ENCODE measurements at places on chromosomes 7 and 10.

GRCh38 chr10:70558295-70558694, 44.2 kb downstream of the PRF1 start:
- DNase-seq = no peak

DNA sequence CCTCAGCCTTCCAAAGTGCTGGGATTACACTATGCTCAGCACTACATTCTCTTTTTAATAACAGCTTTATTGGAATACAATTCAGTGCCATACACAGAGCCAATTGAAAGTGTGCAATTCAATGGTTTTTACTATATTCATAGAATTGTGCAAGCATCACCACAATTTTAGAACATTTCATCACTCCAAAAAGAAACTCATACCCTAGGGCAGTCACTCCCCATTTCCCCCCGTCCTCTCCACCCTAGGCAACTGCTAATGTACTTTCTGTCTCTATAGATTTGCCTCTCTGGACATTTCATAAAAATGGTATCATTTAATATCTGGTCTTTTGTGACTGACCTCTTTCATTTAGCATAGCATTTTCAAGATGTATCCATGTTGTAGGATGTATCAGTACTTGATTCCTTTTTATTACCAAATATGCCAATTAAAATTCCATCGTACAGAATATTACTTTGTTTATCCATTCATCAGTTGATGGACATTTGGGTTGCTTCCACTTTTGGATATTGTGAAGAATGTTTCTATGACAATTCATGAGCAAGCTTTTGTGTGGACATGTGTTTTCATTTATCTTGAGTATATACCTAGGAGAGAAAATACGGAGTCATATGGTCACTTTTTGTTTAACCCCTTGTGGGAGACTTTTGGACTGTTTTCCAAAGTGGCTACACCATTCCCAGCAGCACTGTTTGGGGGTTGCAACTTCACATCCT, 6.3 kb upstream of the XPNPEP1 start:
- no peak for DNase-seq

DNA sequence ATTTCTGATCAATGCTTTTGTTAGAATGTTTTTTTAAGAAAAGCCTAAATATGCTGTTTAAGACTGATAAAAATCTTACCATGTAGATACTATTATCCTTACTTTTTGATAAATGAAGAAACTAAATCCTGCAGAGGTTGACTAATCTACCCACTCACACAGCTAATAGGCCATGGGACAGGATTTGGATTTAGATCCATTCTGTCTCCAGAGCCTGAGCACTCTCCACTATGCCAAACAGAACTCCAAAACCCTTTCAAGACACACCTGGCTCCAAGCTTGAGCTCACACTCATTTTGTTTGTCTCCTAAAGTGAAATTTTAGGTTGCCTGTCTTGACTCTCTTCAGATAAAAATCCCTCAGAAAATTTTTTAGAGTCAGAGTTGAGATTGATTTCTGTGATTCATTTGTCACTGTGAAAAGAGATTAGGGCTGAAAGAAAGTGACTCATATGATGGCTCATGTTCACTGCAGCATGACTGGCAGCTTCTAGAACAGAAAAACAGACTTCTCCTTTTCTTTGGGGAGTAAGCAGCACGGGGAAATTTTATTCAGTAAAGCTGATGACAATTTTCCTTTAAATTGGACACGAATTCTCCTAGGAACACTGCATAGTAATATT, 132.3 kb upstream of the POT1 start:
- no peak for DNase-seq

- DNase-seq = no peak
Observed at GRCh38 chr10:71684356-71685173, 35.0 kb downstream of the C10orf105 start.

DNA sequence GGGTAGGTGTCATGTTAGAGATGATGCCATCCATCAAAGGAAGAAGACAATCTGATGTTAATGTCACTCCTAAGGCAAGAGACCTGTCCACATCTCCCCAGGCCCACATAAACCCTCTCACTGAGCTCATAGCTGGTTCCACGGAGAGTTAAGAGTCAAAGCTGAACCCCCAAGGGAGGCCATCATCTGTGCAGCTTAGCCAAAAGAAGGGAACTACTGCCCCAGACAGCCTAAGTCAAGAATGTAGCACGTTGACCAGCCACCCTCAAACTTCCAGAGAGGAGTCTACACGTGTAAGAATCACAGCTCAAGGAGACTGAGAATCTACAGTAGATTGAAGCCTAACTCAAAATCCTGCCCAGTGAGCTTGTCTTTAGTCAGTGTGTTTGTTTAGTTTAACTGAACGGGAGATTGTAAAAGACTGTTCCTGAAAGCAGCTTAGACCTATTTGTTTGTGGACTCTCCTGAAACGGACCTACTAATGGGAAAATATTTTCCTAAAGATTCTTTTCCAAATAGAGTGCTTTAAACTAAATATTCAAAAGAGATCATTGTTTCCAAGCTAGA, 192.7 kb upstream of the NFE2L3 start:
- DNase-seq = no peak

DNA sequence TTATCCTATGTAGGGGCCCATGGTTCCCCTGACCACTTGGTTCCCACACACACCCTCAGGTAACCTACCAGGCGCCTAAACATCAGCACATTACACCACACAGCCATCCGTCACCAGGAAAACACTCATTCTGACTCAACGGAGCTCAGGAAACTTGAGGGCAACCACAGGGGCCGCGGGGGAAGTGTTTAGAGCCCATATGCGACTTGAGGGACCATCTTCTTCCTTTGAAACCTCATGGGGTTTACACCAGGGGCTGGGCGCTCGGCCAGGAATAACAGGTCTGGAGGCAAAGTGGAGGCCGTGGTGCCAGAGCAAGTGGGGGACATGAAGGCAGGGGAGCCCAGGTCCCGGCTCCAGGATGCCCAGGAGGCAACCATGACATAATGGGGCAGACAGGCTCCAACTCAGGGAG, 1.5 kb downstream of the STX1A start:
- DNase-seq = no peak

DNA sequence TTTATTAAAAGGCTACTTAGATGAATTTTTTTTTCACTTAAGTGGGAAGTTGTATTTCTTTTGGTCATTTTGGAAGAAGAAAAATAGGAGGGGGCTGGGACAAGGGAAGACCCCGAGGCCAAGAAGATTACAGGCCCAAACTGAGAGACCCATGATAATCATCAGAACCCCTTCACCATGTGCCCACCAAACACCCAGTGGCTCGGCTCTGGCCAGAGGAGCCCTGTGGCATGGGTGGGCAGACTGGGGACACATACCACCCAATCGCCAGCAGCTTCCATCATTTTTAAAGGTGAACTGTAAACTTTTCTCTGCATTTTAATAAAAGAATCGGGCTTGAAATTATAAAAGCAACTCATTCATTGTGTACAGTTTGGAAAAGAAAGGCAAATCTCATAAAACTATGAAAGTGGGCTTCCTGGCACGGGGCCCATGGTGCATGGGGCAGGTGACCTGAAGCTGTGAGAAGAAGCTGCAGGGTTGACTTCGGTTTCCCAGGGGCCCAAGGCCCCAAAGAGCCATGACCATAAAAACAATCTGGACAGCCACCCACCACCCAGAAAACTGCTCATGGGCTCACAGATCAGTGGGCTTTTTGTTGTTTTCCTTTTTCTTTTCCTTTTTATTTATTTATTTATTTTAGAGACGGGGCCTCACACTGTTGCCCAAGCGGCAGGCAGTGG, 29.4 kb upstream of the RET start:
- DNase-seq = no peak

GRCh38 chr7:8261711-8262695, at the start of gene ICA1:
TSS of gene ICA1 (minus strand) at chr7:8262167. CDS start at chr7:8235926, 26,241 bp downstream.
- DNase-seq = peak; percentile 74

DNA sequence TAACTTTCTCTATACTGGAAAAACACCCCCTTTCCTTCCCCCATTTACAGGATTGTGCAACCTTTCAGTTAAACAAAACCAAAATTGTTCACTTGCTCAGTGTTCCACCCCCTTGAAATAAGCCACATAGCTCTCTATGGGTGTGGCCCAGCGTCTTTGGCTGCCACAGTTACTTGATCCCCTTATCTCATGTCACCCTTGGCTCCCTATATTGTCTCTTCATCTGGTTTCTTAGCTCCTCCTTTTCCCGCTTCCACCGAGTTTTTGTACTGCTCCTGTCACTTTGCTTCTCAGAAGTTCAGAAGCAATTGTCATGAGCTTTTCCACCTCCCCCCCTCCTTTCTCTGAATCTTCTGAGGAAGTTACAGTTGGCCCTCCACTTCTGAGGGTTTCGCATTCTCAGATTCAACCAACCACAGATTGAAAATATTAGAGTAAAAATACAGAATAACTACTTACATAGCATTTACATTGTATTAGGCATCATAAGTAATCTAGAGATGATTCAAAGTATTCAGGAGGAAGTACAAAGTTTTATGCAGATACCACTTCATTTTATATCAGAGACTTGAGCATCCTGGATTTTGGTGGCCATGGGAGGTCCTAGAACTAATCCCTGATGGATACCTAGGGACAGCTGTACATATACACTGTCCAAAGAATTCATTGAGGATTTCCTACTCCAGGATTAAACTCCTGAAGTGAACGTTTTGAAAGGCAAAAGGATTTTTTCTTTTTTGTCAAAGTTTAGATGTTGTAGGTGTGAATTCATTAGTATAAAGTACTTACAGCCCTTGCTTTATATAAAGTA, 60.4 kb downstream of the ADD3 start:
- DNase-seq = no peak

GRCh38 chr10:44307691-44308090, 77.2 kb downstream of the CXCL12 start:
- DNase-seq = no peak

GRCh38 chr10:97534746-97535367, 36.1 kb downstream of the UBTD1 start:
- DNase-seq = no peak

GRCh38 chr7:32506266-32507054, 11.2 kb downstream of the AVL9 start:
- no peak for DNase-seq

DNA sequence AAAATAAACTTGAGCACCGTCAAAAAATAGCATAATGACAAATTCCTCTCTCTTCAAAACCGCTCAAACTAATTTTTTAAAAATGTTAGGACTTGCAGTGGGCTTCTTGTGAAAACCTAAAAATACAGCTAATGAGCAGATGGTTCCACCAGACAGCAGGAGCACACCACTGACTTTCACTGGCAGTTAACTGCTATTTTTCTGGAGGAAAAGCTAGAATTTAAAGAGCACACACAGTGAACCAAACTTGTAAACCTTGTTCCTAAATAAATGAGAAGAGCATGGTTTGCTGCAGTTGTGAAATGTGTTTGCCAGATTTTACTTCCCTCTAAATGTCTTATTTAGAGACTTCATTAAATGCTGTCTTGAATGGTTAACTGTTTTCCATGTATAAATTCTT, 143.9 kb downstream of the RAPGEF5 start:
- no peak for DNase-seq

Data from type B pancreatic cell (in vitro differentiated cells).